ENCODE measurements at places on chromosomes 16 and 17.

GRCh38 chr16:79902351-79902750, 301.8 kb upstream of the MAF start:
- no peak for DNase-seq

DNA sequence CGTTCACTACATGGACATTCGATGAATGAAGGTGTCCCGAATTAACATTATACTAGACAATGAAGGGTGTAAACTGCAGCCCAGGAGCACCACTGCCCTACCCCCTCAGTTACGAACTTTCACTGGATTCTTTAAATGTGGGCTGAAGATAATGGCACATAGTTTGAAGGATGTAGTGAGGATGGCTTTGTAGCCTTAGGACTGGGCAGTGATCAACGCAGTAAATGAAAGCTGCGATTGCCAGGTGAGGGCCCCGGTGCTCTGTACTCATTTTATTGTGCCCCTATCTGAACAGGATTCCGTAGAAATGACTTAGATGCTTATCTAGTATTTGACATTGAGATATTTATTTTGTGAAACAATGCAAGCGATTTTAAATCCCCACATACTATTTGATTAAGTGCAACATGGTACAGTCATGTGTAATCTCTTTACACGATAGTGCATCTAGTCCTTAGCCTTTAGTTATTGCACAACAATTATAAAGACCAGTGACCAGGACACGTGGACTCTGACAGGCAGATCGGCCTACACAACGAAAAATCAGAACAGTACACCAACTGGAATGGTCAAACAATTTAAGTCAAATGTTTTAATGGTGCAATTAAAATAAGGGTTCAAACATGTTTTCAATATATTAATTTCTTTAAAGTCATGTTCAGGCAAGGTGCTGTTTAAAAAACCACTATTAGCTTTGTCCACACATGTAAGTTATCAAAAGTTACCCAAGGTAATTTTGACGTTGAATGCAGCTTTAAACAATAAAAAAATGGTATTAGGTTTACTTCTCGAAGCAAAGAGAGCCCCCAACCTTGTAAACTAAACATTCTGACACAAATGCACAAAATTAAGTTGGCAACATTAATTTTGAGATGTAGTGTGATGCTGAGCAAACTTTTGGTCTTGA, 17.4 kb upstream of the ERN1 start:
- DNase-seq = peak; percentile 49

DNA sequence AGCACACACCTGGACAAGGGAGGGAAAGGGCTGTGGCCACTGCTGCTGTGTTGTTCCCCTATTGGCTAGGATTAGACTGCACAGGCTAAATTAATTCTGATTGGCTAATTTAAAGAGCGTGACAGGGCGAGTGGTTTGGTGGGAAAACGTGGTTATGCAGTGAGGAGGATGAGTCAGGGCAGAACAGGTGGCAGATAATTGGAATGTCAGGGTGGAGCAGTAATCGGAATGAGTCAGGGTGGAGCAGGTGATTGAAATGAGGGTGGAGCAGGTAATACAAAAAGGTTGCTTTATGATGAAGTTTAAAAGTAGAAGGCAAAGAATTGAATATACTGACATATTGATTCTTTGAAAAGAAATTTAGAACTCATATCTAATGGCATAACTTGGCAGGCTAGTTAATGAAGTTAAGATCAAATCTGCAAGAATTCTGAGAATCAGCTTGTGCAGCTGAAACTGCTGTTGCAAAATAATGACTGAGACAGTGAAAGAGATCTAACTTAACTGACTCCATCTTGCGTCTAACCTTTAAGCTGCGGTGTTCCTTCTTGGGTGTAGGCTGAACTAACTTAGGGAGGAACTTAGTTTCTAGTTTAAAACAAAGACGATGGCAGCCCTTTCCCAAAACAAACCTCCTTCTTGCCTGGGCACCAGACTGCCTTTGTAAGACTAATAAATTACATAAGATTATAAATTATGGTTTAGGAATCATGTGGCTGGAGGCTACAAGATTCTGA, 174.3 kb downstream of the UTP18 start:
- no peak for DNase-seq

DNA sequence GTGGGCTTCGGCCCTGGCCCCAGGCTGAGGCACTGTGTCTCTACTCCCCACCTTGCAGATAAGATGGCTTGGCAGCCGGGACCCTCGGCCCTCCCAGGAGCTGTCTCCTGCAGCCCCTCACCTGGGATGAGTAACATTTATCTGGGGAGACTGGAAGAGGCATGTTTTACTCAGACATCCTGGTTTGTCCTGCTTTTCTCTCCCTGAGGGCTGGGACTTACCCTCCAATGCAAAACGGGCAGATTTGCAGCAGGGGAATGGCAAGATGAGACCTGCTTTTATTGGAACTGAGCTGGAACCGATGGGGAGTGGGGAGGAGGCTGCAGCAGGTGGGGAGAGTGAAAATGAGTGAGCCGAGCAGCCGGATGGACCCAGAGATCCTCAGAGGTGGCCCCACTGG, 27.3 kb upstream of the UBE2G1 start:
- DNase-seq = no peak

- DNase-seq = no peak
Measured at GRCh38 chr17:6098050-6098822, 28.1 kb downstream of the WSCD1 start.

GRCh38 chr16:51112323-51112722, 38.7 kb downstream of the SALL1 start:
- DNase-seq = no peak

GRCh38 chr17:82180776-82181528, 31.7 kb downstream of the CCDC57 start:
- no peak for DNase-seq

- peak; percentile 67 for DNase-seq
Measured at GRCh38 chr17:59838052-59838916, 54.5 kb downstream of the TUBD1 start.

DNA sequence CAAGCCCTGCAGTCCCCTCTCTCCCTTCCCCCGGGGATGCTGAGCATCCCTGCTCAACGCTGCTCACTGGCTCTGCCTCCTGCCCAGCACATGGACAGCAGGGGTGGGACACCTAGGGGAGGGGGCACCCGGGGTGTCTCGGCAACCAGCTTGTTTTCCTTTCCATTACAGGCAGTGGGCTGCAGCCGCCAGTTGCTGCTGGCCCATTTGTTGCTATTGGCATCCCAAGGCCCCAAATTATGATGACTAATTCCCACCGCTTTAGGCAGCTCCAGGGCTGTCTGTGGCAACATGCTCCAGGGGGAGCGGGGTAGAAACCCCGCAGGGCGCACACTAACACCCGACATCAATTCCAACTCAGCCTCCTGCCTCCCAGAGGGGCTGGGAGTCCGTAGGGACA, 4.9 kb downstream of the SDK2 start:
- DNase-seq = no peak

- no peak for DNase-seq
Measured at GRCh38 chr17:17058304-17058703, 16.0 kb downstream of the MPRIP start.

DNA sequence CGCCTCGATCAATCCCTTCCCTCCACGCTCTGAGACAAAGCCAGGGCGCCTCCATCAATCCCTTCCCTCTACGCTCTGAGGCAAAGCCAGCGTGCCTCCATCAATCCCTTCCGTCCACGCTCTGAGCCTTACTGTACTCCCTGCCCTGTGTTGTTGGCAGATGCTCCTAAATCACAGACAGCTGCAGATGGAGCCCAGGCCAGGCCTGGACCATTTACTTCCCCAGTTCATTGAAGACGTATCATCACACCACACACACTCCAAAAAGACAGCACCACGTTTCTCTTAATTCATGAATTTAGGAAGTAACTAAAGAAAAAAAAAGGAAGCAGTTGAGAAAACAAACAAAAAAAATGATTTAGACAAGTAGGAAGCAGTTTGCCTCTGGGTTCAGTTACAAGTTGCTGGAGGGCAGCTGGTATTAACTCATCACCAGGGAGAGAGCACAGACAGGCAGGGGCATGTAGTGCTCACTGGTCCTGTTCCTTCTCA, 7.4 kb upstream of the CD300LD start:
- no peak for DNase-seq

DNA sequence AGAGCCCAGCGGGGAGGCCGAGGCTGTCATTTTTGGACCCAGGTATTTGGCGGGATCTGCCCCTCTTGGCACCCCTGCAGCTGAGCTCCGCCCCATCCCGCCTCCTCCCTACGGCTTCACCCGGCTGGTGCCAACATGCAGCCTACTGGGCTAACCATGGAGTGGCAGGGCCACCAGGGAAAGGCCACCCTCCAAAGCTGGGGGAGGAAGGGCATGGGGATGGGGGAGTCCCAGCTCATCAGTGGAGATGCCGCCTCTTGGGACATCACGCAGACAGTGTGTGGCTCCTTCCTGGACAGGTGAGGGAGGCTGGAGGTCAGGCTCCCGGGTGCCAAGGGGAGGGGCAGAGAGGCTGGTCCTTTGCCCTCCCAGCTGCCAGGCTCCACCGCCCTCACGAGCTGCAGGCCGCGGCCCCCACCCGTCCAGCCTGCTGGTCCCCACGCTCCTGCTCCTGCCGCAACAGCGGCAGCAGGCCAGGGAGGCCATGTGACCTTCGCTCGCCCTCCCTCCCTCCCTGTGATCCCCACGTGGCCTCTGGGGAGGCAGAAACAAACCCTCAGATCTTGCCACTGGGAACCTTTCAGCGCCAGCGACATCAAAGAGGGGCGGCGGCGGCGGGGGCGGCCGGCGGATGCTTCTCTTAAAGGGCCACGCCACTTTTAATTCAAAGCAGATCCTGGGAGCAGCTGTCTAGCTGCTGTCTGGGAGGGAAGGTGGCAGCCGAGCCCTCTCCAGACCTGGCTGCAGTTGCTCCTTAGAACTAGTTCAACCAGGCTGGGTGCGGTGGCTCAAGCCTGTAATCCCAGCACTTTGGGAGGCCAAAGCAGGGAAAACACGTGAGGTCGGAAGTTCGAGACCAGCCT, 6.8 kb upstream of the NOTUM start:
- peak; percentile 83 for DNase-seq

DNA sequence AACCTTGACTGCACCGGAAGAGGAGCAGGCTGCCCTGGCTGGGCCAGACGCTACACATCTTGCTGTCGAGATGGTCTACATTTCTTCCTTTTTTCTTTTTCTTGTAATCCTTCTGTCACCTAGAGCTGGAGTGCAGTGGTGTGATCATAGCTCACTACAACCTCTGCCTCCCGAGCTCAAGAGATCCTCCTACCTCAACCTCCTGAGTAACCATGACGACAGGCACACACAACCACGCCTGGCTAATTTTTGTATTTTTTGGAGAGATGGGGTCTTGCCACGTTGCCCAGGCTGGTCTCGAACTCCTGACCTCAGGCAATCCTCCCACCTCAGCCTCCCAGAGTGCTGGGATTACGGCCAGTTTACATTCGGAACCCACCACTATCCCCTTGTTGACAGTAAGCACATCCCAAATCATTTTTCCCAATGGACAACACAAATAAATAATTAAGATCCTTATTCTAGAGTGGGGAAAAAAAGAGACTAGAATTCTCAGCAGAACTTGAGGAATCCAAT, 79.0 kb downstream of the ANKRD11 start:
- DNase-seq = no peak

- DNase-seq = no peak
Measured at GRCh38 chr16:86127366-86127765, 228.4 kb downstream of the IRF8 start.

- DNase-seq = no peak
Measured at GRCh38 chr17:77441940-77442339, 301.2 kb downstream of the SEC14L1 start.

DNA sequence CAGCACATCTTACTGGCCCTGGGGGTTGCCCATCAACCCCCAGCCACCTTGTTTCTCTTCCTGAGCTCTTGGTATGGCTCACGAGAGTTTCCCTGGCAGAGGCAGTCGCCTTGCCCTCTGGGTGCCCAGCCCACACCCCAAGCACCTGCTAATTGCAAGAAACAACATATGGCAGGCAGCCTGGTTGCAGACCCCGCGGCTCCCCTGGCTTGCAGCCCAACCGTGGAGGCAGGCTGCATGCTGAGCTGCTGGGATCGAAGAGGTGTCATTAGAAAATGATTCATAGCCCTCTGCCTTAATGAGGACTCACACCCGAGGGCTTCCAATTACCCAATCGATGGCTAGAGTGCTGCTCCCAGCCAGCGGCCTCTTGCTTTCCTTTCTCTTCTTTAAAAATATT, 115.7 kb downstream of the TMEM114 start:
- DNase-seq = no peak

- no peak for DNase-seq
Measured at GRCh38 chr16:31267332-31268032, 7.7 kb downstream of the ITGAM start.

DNA sequence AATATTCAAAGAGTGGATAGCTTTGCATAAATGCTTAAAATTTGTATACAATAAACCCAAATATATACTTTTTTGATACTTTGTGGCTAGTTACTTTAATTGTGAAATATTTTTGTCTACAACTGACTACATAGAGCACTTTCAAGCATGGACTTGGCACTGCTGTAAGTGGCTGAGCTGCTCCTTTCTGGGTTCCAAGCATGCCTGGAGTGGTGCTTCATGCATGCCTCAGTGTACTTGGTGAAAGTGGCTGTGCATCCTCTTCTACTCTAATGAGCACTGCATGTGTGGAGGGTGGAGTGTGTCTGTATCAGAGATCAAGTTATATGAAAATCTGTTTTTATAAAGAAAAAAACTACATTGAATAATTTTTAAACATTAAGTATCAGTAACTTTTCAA, 94.1 kb downstream of the OMG start:
- DNase-seq = no peak

DNA sequence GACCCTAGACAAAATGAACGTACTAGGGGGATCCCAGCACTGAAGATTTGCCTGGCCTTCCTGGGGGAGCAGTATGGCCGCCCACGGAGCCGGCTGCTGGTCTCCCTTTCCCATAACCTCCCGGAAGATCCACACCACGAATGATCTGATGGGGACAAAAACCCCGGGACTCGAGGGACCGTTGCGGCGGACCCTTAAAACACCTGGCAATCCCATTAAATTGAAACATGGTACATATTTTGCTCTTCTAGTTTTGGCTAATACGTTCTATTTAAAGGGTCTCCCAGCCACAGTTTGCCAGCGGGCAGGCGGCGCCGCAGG, 45.2 kb upstream of the LCMT1 start:
- DNase-seq = no peak

- peak; percentile 67 for DNase-seq
Measured at GRCh38 chr16:83899272-83899897, 470 bp downstream of the MLYCD start.

GRCh38 chr17:44049294-44050060, 17.0 kb downstream of the LSM12 start:
- DNase-seq = no peak
